ENCODE measurements at places on chromosomes 5 and 9.
A peak's percentile ranks its signal among the peaks of the same experiment; 100 is the strongest.

DNA sequence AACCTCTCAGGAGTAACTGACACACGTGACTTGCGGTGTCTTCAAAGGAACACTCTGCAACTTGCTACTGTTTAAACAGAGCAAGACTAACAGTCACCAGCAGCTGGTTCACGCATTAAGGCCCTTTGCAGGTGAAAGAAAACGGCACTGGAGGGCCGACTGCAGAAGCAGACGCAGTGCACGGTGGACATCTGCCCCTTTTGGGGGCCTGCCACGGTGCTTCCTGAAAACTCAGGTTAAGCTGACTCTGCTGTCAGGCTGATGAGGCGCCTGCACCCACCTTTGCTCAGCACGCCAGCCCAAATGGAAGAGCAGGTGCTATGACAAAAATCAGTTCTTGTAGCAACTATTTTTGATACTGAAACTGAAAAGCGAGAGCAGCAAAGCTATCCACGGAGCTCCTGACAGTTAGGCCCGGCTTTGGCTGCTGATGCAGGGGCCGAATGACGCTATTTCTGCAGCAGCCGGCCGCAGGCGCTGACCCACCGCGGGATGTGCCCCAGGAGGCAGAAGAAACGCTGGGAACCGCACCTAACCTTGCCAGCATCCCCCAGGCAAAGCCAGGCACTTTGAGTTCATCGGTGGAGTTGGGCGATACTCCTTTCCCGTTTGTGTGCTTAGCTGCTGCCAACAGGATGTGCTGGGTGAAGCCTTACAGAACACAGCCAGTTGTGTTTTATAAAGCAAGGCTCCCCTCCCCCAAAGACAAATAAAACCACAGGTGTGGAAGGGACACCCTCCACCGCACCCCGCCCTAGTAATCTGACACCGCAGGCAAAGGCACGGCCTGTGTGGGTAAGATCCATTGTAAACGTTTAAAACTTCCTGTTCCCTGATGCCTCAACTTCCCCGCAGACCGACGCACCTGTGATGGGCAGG lies 21.1 kb upstream of the TERT start:
- peak; percentile 72 for DNase-seq

- DNase-seq, result no peak
Measured at GRCh38 chr5:157309796-157310195, 43.9 kb downstream of the CYFIP2 start.

- no peak for DNase-seq
Measured at GRCh38 chr9:107504585-107505455, 15.3 kb upstream of the KLF4 start.

GRCh38 chr5:31806561-31806960 lies 167.6 kb downstream of the PDZD2 start:
- no peak for DNase-seq

GRCh38 chr9:137506702-137507171 lies 43.5 kb downstream of the PNPLA7 start:
- no peak for DNase-seq

DNA sequence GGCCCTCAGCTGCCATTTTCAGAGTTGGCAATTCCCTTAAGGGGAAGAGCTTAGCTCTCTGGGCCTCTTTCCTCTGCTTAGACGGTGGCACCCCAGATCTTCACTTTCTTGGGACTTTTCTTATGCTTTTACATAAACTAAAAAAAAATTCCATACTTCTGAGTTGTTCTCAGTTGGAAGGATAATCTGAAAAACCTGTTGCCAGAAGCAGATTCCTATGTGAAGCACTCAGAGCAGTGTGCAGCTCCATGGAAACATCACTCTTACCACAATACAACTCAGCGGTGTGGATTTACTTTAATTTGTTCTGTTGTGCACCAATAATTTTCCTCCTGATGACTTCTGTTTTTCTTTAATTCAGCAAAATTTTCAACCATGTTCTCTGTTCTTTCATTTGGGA lies 44.1 kb upstream of the MROH2B start:
- DNase-seq, result no peak

DNA sequence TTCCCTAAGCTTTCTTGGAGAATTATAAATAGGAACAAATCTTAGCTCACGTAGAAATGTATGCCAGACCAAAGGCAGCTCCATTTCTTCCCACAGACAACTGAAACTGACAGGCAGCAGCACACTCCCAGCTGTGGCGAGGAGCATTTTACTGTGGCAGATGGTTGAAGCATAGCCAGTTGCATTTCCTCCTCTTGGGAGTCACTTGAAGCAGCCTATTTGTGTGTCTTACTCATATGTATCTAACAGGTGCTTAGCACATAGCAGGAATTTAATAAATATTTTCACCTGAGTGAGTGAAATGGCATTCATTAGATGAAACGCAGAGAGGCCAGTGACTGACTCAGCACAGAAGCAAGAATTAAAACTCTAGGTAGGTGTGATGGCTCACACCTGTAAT lies 12.3 kb upstream of the MTMR12 start:
- DNase-seq, result no peak

GRCh38 chr9:27460226-27461023 lies 63.7 kb upstream of the IFNK start:
- DNase-seq, result peak; percentile 59

DNA sequence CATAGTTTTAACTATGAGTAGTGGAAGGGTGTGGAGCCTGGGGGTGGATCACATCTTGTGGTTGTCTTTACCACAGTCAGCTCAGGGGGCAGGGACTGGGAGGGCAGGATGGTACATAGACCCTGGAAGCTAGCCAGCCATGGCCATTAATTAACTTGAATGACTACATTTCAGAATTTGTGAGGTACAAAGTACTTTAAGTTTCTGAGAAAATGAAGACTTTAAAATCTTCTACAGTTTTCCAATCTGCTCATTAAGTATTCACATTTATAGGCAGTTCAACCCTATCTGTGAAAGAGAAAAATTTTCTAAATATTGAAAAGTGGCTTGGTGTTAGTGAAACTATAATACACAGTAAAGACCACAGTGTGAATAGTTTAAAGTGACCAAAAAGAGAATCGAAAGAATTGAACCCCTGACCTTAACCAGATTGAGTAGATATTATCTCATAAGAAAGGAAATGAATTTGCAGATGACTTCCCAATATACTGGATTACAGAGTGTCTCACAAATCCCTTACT lies 234.2 kb upstream of the MEF2C start:
- DNase-seq, result no peak

DNA sequence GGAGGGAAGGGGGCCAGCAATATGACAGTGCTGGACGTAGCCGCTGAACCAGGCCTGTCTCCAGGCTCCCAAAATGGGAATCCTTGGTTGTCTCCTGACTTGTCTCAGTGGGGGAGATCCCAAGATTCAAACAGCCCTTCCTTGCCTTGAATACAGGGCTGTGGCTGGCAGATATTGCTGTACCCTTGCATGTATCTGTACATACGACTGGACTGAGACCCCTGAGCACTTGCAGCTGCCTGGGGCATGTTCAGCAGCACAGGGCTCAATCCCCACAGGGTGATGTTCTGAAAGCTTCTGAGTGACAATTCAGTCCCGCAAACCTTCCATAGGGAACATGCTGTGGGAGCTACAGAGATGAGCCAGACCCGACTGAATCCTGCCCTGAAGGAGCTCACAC lies 13.3 kb downstream of the OR13J1 start:
- no peak for DNase-seq

DNA sequence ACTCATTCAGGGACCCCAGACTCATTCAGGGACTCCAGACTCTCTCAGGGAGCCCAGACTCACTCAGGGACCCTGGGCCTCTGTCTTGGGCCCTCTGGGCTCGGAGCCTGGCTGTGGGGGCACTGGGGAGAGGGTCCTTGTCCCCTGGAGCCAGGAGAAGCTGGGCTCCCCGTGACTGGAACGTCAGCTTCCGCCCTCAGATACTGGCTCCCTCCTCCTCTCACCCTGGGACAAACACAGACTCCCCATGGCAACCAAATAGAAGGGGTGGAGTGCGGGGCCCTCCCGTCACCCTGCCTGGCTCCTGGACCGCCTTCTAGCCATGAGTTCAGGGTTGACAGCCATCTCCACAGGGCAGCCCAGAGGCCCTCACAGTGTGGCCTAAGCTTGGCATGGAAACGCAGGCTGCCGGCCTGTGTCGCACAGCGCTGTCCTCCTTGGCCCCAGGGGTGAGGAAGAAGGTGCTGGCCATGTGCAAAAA lies 27.6 kb downstream of the ZDHHC11B start:
- DNase-seq, result no peak

GRCh38 chr9:129584136-129584535 lies 36.8 kb downstream of the C9orf50 start:
- peak; percentile 82 for DNase-seq

GRCh38 chr5:78594610-78595457 lies 53.7 kb downstream of the LHFPL2 start:
- no peak for DNase-seq

- DNase-seq, result no peak
Measured at GRCh38 chr5:95410279-95410678, 19.1 kb downstream of the FAM81B start.

DNA sequence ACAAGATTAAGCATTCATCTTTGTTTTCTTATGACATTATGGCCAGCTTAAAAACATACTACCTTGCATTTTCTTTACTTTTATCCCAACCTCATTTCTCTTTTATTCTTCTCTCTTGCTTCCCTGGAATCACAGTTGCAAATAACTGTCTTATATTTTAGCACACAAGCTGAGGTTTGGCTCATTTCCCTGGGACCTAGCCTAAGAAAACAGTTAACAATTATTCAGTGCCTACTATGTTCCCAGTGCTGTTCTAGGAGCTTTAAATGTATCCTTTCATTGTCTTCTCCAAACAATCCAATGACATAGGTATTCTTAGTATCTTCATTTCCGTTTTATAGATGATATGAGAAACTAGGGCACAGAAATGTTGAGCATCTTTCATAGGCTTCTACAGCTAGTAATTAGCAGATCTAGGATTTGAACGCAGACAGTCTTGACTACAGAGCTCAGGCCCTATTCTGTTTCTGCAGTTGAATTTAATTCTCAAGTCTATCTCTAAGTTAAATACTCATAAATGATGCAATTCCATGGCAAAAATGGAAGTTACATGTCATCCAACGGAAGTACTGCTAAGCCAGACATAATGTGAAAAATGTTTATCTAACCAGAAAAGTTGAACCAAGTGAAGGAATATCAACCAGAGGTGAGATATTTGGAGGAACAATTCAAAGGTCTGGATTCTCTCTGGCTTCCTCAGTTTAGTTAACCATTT lies 52.3 kb upstream of the MTAP start:
- DNase-seq, result no peak

DNA sequence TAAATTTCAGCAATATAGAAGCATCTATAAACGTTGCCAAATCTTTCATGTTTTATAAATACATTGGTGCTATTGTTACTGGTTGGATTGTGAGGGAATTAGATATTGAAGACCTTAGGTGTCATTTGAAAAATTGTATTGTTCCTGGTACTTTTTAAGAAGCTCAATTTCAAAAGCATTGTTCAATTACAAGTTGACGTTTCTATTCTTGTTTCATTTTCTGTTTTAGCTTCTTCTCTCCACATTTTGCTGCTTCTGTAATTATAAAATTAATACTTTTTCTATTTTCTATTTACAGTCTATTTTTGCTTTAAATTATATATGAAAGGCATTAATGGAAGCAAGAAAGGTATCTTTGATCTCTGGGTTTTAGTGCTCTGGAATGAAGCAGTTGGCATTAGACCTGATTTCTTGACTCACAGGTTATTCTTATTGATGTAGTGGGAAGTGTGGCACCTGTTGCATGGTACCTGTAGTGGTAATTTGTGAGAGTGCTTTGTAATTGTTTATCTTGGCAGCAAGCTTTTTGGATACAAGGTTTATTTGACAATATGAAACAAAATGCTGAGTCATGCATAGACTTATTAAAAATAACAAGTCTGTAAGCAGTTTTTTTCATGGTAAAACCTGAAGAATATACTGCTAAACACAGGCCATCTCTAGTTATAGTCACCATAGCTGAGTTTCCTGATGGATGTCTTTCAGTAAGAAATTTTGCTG lies 13.2 kb downstream of the MACIR start:
- DNase-seq, result no peak

DNA sequence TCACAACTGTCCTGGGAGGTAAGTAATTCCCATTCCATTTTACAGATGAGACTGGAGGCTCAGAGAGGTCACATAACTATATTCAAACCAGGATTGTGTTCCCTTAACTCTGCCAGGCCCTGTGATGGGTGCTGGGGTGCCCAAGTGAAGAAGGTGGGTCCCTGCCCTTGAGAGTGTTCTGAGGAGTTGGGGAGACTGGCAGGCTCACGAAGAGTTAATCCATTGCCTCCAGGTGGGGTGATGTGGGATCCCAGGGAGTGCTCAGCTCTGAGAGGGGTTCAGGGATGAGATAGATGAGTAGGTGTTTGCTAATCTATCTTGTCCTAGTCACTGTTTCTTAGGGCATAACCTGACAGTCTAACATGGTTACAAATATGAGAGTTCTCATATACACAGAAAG lies 36.7 kb downstream of the GSN start:
- DNase-seq, result no peak

DNA sequence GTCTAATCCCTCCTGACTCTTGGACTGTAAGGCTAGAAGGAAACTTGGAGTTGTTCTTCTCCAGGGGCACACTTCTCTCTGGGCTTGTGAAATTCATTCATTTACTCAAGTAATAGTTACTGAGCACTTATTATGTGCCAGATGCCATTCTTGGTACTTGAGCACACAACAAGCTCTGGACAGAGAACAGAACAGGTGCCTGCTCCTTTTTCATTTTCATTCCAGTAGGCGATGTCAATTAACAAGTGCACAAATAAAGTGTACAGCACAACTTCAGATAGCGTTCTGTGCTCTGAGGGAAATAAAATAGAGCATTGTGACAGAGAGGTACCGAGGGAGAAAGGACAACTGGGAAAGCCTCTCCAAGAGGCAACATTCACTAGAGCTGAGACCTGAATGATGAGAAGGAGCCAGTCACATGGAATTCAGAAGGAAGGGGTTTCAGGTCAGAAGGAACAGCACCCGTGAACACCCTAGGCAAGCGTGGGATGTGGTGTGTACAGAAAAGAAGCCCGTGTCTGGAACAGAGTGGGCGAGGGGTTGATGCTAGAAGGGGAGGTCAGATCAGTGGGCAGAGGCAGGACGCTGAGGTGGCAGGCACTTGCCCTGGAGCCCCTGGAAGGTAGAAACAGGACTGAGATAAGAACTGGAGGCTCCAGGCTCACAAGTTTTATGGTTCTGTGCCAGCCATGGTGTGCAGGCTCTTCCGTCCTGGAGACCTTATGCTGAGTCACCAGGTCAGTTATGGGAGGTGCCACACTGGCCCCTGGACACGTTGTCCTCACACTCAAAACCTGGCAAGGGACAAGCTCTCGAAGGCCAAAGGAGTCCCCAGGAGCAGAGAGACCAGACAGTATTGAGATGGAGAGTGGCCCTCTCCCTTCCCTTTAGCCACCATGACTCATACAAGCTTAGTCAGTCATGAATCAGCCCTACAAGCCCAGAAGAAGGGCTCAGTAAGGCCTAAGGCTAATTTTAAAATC lies 7.2 kb upstream of the ABLIM3 start:
- no peak for DNase-seq

- DNase-seq, result no peak
Measured at GRCh38 chr5:129977810-129978209, 73.5 kb downstream of the CHSY3 start.

- no peak for DNase-seq
Measured at GRCh38 chr5:149776361-149777305, 46.5 kb downstream of the PPARGC1B start.

GRCh38 chr9:129836311-129837007 lies 1.2 kb downstream of the USP20 start:
- peak; percentile 53 for DNase-seq

Measured in CD4-positive, alpha-beta T cell treated with Interleukin-4 for 1 hour (primary cell).